ENCODE measurements at places on chromosomes 12 and 14. TPM values are rescaled to one million over a fixed set of nuclear protein-coding genes. Genes with fewer than 3 reads are reported as not detected.

Gene TAS2R13
- polyA plus RNA-seq = 0.12 TPM

Gene AMN
- polyA plus RNA-seq = 23.0 TPM

Gene LRP1-AS
- polyA plus RNA-seq = not detected

Gene CABP1
- 7.7 TPM for polyA plus RNA-seq

Gene KRT72
- not detected for polyA plus RNA-seq

Gene PLEKHG7
- 0.68 TPM for polyA plus RNA-seq

Gene TAS2R14
- 5.3 TPM for polyA plus RNA-seq

Gene INSM2
- not detected for polyA plus RNA-seq

Gene MYH6
- 0.13 TPM for polyA plus RNA-seq

Gene RASSF9
- 16.8 TPM for polyA plus RNA-seq

Gene TMEM117
- polyA plus RNA-seq = 14.0 TPM

Gene GALNT16
- 2.7 TPM for polyA plus RNA-seq
